ENCODE measurements at places on chromosomes 3 and 15. TPM values are rescaled to one million over a fixed set of nuclear protein-coding genes. Genes with fewer than 3 reads are reported as not detected.
A peak's percentile ranks its signal among the peaks of the same experiment; 100 is the strongest.

DNA sequence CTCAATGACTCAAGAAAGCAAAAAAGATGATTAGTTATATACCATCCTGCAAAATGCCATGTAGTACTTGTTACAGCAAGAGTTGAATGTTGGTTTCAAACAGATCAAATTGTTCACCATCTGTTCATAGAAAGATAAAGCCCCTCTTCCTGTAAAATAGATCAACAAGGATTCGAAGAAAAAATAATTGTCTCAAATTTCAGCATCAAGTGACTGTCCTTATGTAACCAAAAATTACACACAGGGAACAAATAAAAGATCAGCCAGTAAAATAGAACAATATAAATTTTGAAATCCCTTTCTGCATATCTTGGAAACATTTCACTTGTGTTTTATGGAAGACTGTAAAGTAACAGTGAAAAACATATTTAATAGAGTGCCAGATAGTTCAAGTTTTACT, 165.1 kb upstream of the STAC start:
- no peak for DNase-seq

- DNase-seq = no peak
Observed at GRCh38 chr3:14145670-14146380, 21.0 kb downstream of the TMEM43 start.

DNA sequence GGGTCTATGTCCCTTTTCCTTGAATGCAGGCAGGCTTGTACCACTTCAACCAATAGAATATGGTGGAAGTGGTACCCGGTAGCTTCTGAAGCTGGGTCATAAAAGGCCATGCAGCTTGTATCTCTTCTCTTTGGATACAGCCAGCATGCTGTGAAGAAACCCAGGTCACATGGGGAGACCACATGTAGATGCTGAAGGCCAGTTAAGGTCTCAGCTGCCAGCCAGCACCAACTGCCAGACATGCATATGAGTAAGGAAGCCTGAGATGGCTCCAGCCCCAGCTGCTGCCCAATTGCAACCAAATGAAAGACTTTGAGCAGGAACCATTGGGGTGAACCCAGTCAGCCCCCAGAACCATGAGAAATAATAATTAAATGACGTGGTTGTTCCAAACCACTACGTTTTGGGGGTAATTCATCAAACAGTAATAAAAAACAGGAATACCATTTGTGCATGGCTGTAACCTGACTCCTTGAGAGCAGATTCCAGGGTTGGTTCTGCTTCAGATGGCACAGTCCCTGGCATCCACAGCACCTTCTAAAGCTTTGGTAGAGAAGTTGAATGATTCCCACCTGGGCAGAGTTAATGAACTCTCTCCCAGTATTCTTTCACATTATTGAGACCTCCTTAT, 3.8 kb downstream of the RBP2 start:
- peak; percentile 76 for DNase-seq

DNA sequence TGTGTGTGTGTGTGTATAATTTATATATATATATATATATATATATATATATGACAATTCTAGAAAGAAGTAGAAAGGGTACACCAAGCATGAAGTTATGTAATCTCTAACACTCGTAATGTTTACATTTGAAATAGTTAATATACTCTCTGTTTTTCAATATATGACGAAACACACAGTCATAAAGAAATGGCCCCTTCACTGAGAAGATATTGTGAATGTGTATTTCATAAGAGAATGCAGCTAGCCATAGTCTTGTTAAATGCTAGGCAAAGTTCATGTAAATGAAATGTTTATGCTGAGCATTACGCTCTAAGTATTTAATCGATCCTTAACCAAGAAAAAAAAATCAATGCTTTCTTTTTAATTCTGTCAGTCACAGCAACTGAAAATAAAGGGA, 154.7 kb upstream of the TSPAN3 start:
- DNase-seq = no peak

DNA sequence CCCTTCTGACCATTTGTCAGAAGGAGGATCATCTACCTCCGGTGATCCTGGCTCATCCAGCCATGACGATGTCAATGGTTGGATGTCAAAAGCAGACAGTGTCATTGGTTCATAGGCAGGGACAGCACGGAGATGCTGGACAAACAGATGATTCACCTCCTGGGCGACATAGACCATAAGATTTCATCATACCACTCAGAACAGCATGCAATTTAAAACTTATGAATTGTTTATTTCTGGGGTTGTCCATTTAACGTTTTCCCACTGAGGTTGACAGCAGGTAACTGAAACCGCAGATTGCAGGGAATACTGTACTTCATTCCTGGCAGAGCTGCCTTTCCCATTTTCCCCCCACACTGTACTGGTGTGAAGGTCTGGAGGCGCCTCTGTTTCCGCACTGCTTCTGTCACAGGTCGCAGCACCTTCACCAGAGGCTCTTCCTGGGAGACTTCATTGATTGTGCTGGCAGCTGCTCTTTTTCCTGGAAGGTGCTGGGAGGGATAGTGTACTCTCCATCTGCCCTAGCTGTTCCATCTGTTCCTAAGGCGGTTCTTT, 32.5 kb upstream of the TMOD3 start:
- DNase-seq = peak; percentile 56

The ENTPD3 gene
- 0.17 TPM for total RNA-seq
